Esophagus squamous epithelium (tissue), 5 donors: ENCODE measurements at places on chromosomes 6 and 20. TPM values are rescaled to one million over a fixed set of nuclear protein-coding genes. Genes with fewer than 3 reads are reported as not detected.

Gene GABRR2
- total RNA-seq, result not detected

Gene DEFB132
- not detected for total RNA-seq

Gene PCSK2
- not detected for total RNA-seq

Gene B3GAT2
- 0.21 TPM for total RNA-seq

Gene PDYN
- total RNA-seq, result not detected

Gene TPX2
- total RNA-seq, result 24.6 TPM

Gene RIMS4
- total RNA-seq, result 1.7 TPM

DNA sequence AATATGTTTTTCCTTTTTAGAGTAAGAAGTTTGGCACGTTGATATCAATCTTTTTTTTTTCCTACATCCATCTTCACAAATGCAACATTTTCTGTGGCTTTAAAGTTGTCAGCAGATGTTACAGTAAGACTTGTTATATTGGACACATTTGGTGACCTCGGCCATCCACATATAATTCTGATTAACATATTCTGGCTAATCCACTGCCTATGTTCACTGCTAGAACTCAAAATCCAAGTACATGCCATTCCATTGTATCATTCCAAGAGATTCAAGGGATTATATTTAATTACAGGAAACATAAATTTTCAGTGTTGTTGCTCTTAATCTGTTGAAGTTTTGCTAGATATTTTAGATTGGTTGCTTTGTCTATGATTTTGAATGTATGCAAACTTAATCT, 367.6 kb downstream of the TENT5A start:
- no peaks in the 10 kb centered on the region for H3K36me3 ChIP-seq
- H3K4me1 ChIP-seq, result no peaks in the 10 kb centered on the region
- no peak overlapping the region for H3K27ac ChIP-seq
- no peaks in the 10 kb centered on the region for H3K27me3 ChIP-seq

- no peak for DNase-seq
- no peaks in the 10 kb centered on the region for H3K27me3 ChIP-seq
- no peaks in the 10 kb centered on the region for H3K36me3 ChIP-seq
Observed at GRCh38 chr6:66179361-66179760, 472.3 kb upstream of the EYS start.

GRCh38 chr6:116059713-116060571, 749 bp downstream of the FRK start:
- peak overlapping the region; percentile 64 for H3K4me3 ChIP-seq
- no peaks in the 10 kb centered on the region for H3K27me3 ChIP-seq
- no peaks in the 10 kb centered on the region for H3K4me1 ChIP-seq
- no peak for DNase-seq

DNA sequence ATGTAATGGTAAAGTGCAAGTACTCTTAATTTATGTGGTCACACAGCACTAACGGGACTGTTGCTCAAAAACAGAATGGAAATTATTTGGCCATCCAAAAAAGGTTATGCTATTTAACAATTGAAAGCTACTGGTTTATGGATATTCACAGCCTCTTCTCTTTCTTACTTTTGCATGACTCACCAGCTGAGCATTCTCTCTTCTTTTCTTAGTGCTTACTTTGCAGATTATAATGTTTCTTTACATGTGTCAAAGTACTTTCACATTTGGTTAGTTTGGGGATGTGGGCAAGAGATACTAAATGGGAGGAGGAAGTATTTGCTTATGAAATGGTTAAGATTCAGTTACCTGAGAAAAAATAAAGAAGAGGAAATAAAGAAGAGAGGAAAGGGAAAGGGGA, 610.5 kb downstream of the HTR1B start:
- no peak overlapping the region for H3K4me3 ChIP-seq
- no peaks in the 10 kb centered on the region for H3K4me1 ChIP-seq

DNA sequence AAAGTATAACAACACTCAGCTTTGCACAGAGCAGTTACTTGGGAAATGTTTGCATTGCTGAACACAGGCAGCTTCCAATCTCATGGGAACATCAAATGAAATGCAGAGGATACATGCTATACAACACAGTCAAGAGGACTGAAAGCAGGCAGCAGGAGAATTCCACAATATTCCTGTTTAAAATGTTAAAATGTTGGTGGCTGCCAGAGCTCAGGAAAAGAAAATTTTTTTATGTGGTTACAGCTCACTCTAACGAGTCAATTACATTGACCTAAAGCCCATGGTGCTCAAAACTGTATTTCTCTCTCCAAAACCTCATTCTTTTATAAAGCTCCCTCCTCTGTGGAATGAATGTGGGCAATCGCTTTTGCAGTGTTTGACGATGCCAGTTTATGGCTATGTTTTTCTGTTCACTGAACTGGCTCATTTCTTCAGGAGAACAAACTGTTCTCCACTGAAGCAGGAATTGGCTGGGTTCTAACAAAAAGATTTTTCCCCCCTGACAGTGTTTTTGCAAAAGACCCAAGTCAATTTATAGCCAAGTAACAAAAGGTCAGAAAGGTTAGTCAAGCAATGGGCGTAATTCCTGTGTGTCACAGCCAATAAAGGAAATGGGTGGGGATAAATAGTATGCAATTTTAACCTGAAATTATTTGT, 69.0 kb downstream of the ZHX3 start:
- H3K36me3 ChIP-seq, result no peaks in the 10 kb centered on the region
- DNase-seq, result no peak
- H3K4me3 ChIP-seq, result no peak overlapping the region
- H3K27me3 ChIP-seq, result no peaks in the 10 kb centered on the region
- H3K4me1 ChIP-seq, result peaks cover 60% of the 10 kb centered on the region

- no peak for DNase-seq
- H3K27ac ChIP-seq, result no peak overlapping the region
- H3K4me1 ChIP-seq, result peaks cover 5% of the 10 kb centered on the region
- no peak overlapping the region for H3K4me3 ChIP-seq
Observed at GRCh38 chr20:877814-878213, 38.3 kb downstream of the ANGPT4 start.

DNA sequence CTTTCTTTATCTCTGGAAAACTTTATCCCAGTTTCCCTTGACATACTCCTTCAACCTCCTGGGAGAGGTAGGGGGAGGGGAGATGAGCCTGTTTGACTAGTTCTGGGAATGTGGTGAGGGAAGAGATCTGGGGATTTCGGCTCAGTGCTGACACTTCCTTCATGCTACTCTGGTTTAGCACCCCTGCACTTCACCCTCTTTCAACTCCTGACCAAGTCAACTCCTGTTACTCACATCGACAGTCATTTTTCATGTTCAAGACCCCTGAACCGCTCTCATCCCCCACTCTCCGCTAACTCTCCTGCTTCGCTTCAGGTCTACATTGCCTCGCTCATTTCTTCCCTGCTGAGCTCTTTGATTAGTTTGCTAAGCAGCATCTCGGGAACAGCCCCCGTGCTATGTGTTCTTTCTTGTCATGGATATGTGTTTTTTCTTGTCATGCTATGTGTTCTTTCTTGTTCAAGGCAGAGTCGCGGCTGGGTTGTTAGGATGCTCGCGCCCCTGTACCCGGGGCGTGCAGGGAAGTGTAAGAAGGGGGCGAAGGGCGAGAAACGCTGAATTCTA, 16.6 kb upstream of the TRIM27 start:
- H3K36me3 ChIP-seq, result no peaks in the 10 kb centered on the region
- no peak for DNase-seq
- H3K27me3 ChIP-seq, result no peaks in the 10 kb centered on the region
- peak overlapping the region; percentile 78 for H3K4me3 ChIP-seq
- peaks cover 14% of the 10 kb centered on the region for H3K4me1 ChIP-seq
- H3K27ac ChIP-seq, result peak overlapping the region; percentile 89

GRCh38 chr20:16236589-16237241, 336.5 kb downstream of the KIF16B start:
- H3K4me1 ChIP-seq, result no peaks in the 10 kb centered on the region
- no peaks in the 10 kb centered on the region for H3K27me3 ChIP-seq
- H3K36me3 ChIP-seq, result no peaks in the 10 kb centered on the region
- H3K4me3 ChIP-seq, result no peak overlapping the region
- DNase-seq, result no peak

GRCh38 chr6:90230548-90231215, 66.0 kb downstream of the BACH2 start:
- H3K27me3 ChIP-seq, result no peaks in the 10 kb centered on the region
- peaks cover 12% of the 10 kb centered on the region for H3K4me1 ChIP-seq
- no peak for DNase-seq
- H3K36me3 ChIP-seq, result no peaks in the 10 kb centered on the region
